ENCODE measurements at places on chromosomes 13 and 19.
A peak's percentile ranks its signal among the peaks of the same experiment; 100 is the strongest.

DNA sequence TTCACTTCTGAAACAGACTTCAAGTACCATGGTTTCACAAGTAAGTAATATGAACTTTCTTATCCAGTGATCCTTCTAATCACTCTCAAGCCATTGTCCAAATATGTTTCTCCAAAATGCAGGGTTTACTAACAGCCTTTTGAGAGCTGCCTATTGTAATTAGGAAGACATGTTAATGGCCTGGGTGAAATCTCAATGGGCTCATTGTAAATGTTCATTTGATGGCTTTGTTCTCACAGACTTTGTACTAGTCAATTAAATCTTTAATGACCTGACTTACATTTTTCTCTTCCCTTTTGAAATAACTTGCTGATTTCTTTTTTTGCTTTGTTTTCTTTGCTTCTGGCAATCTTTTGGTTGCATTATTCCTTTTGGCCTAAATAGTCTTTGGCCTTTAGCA is 444.8 kb downstream of the LIG4 start:
- no peak for DNase-seq

DNA sequence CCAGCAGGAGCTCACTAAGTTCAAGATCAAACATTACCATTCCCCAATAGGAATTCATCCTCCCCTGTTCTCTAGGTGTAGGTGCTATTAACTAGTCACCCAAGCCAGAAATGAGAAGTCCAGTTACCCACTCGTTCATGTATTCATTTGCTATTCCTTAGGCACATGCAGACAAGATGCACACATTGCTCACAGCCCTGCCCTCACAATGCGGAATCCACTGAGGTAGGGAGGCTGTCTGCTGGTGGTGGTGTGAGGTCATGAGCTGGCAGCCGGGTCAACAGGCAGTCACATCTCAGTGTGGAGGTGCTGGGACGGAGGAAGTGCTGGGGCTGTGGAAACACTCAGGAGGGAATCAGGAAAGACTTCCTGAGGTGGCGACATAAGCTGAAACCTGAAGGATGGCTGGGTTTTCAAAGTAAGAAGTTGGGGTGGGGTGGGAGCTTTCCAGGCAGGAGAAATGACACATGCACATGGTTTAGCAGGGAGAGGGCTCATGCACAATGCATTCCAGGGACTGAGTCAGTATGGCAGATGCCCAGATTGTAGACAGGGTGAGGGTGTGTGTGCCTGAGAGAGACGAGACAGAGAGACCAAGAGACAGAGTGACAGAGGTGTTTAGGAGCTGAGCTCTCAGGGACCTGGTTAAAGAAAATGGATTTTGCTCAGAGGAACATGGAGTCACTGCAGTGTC is 117.6 kb downstream of the USP12 start:
- no peak for DNase-seq

DNA sequence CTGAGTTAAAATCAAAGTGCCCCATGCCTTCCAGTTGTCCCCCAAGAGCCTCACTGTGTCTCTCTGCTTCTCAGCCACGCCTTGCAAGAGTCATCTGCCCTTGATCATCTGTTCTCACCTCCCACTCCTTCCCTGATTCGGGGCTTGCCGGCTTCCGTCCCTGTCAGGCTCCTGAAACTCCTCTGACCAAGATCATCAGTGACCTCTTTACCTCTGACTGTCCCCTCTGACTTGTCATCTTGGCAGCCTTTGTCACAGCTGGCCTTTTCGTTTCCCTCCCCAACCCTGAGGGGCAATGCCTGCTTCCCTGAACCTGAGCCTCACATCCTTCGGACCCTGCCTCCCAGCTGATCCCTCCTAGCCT is 66.3 kb downstream of the MAP4K1 start:
- DNase-seq: peak; percentile 34

- no peak for DNase-seq
Observed at GRCh38 chr19:45474606-45475521, 7.1 kb downstream of the FOSB start.
